ENCODE measurements at places on chromosomes 2 and 18. TPM values are rescaled to one million over a fixed set of nuclear protein-coding genes. Genes with fewer than 3 reads are reported as not detected.

Gene KCNIP3
- total RNA-seq, result 6.1 TPM

- no peak for DNase-seq
Measured at GRCh38 chr2:106941372-106941993, 55.5 kb upstream of the ST6GAL2 start.

Gene WNT10A
- 1.9 TPM for total RNA-seq

Gene PRSS56
- not detected for total RNA-seq

Gene CCDC68
- total RNA-seq, result 41.3 TPM

DNA sequence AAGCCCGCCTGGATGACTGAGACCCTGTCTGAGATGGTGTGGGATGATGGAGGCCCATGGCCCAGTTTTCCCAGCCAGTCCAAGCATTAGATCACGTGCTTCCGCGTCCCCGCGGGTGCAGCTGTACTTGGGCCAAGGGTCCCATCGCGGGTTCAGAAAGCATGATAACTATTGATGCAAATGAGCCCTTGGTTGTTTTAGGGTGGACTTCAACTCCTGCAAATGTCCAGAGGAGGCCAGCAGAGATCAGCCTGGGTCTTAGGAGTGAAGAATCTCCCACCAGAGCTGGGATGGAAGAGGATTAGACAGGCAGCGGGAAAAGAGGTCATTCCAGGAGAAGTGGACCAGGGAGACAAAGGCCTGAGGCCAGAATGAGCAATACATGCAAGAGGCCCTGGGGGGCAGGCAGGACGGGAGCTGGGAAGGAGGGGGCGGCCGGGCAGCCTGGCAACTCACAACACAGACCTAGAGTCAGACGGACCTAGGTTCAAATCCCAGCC is 89.9 kb upstream of the TMEM247 start:
- DNase-seq, result no peak

Measured in urinary bladder (tissue), 4 donors.